Calu3 (cell line): ENCODE measurements at places on chromosomes 5 and 9.

GRCh38 chr9:116736399-116737151, 49.5 kb downstream of the TRIM32 start:
- no peaks in the 10 kb centered on the region for H3K36me3 ChIP-seq
- H3K4me1 ChIP-seq = peaks cover 8% of the 10 kb centered on the region
- no peak overlapping the region for H3K4me3 ChIP-seq
- H3K27ac ChIP-seq = no peak overlapping the region
- no peaks in the 10 kb centered on the region for H3K27me3 ChIP-seq

DNA sequence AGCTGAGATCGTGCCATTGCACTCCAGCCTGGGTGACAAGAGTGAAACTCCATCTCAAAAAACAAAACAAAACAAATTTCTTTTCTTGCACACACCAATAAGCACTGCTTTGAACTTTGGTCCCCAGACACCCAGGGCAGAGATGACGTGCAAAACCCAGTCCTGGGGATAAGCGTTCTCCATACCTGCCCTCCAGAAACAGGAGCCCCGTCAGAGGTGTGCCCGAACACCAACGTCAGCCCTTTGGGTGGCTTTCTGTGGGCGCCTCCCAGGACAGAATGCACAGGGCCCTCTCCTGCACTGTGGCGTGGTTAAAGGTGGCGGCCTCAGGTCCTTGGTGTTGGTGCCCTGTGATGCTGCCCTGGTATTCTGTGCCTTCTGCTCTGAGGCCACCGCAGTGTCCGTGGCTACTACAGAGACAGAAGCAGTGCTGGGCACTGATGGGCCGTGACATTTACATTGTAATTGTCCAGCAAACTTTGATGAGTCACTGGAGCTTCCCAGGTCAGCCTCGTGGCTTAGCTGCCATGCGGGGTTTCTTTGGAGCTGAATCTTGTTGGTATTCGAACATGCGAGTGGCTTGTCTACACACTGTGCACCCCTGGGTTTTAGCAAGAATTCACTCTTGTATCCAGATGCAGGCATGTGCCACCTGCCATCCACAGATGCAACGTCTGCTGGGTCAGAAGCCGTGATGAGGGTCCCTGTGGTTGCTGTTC, 9.8 kb downstream of the PPP1R26 start:
- DNase-seq = no peak
- H3K4me1 ChIP-seq = no peaks in the 10 kb centered on the region
- no peaks in the 10 kb centered on the region for H3K27me3 ChIP-seq

- DNase-seq = peak; percentile 36
- H3K4me1 ChIP-seq = peaks cover 37% of the 10 kb centered on the region
- H3K4me3 ChIP-seq = peak overlapping the region; percentile 66
- H3K27ac ChIP-seq = peak overlapping the region; percentile 95
- no peaks in the 10 kb centered on the region for H3K27me3 ChIP-seq
These were observed 94.4 kb upstream of the IFNE start for GRCh38 chr9:21576331-21577189.

- H3K27me3 ChIP-seq = no peaks in the 10 kb centered on the region
- peaks cover 8% of the 10 kb centered on the region for H3K36me3 ChIP-seq
- DNase-seq = no peak
- H3K4me1 ChIP-seq = peaks cover 11% of the 10 kb centered on the region
These were observed 1.8 kb downstream of the RALGDS start for GRCh38 chr9:133119103-133119845.

DNA sequence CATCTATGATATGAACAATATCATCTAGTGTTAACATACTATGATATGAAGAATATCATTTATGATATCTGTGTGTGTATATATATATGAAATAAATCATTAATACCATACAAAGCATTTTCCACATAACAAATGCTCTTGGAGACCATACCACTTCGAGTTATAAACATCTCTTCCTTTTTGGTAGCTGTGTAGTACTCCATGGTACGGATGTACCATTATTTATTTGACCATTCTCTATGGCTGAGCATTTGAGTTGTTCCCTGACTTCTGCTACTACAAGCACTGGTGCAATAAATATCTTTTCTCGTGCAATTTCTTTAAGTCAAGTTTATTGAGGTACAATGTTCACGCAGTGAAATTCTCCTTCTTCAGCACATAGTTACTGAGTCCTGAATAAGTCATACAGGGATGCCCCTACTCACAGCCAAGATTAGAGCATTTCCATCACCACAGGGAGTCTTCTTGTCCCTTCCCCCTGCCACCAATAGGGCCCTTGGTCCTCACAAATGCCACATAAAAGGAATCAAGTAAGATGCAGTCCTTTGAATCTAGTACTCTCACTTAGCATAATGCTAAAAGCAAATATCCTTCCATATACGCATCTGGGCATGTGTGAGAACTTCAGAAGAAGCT, 75.2 kb upstream of the SLC25A48 start:
- no peak for DNase-seq
- H3K4me1 ChIP-seq = no peaks in the 10 kb centered on the region

DNA sequence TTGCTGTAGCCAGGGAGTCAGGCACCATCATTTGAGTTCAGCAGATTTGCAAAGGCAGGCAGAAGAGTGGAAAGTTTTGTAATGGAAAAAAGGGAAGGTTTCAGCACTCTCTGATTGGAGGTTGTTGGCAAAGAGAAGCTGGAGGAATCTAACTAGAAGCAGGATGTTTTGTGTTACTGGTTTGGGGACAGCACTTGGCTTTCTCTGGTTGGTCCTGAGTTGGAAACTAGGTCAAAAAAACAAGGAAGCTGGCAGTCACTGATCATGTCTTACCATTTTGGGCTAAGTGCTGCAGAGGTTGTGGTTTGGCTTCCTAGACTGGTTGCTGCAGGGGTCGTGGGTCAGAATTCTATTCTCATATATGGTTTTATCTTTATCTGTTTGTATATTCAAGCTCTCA, 189.8 kb downstream of the DRD1 start:
- H3K27me3 ChIP-seq = no peaks in the 10 kb centered on the region
- H3K4me1 ChIP-seq = no peaks in the 10 kb centered on the region
- H3K27ac ChIP-seq = no peak overlapping the region
- DNase-seq = no peak
- H3K36me3 ChIP-seq = no peaks in the 10 kb centered on the region

- no peak overlapping the region for H3K4me3 ChIP-seq
- H3K36me3 ChIP-seq = no peaks in the 10 kb centered on the region
- H3K4me1 ChIP-seq = peaks cover 1% of the 10 kb centered on the region
These were observed 18.3 kb upstream of the IGFBPL1 start for GRCh38 chr9:38442473-38443096.

DNA sequence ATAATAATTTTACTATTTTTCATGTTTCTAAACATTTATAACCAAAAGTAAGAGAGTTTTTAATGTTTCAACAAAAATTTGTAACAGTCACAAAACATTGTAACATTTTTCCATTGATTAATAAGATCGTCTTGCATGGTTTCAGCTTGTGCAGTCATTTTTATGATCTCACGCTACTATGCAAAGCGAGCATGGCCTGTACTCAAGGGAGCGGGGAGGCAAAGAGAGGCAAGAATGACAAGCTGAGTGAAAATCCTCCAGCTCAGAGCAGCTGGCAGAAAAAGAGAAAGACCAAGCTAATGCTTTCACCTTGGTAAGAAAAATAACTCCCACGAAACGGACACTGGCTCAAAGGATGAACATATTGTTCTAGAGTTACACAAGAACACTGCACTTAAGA, 90.0 kb upstream of the SV2C start:
- H3K27me3 ChIP-seq = peaks cover 68% of the 10 kb centered on the region
- H3K4me1 ChIP-seq = no peaks in the 10 kb centered on the region
- H3K27ac ChIP-seq = no peak overlapping the region
- H3K4me3 ChIP-seq = no peak overlapping the region
- H3K36me3 ChIP-seq = no peaks in the 10 kb centered on the region

GRCh38 chr5:177403102-177403791, 2.8 kb upstream of the PFN3 start:
- peak; percentile 44 for DNase-seq
- peak overlapping the region; percentile 67 for H3K27ac ChIP-seq
- peaks cover 9% of the 10 kb centered on the region for H3K4me1 ChIP-seq
- peak overlapping the region; percentile 77 for H3K4me3 ChIP-seq
- H3K27me3 ChIP-seq = no peaks in the 10 kb centered on the region

GRCh38 chr5:42396111-42396510, 27.1 kb upstream of the GHR start:
- no peaks in the 10 kb centered on the region for H3K36me3 ChIP-seq
- no peak overlapping the region for H3K27ac ChIP-seq
- H3K4me3 ChIP-seq = no peak overlapping the region
- no peaks in the 10 kb centered on the region for H3K4me1 ChIP-seq
- peaks cover 16% of the 10 kb centered on the region for H3K27me3 ChIP-seq

GRCh38 chr5:12691330-12691729, 787.1 kb upstream of the CTNND2 start:
- no peak for DNase-seq
- H3K4me3 ChIP-seq = no peak overlapping the region
- no peaks in the 10 kb centered on the region for H3K36me3 ChIP-seq
- H3K27me3 ChIP-seq = no peaks in the 10 kb centered on the region

GRCh38 chr5:10140195-10140973, 109.3 kb downstream of the ATPSCKMT start:
- H3K36me3 ChIP-seq = no peaks in the 10 kb centered on the region
- H3K27me3 ChIP-seq = no peaks in the 10 kb centered on the region
- DNase-seq = peak; percentile 12
- no peaks in the 10 kb centered on the region for H3K4me1 ChIP-seq
- no peak overlapping the region for H3K27ac ChIP-seq

GRCh38 chr5:2135354-2135753, 252.6 kb upstream of the IRX4 start:
- DNase-seq = no peak
- no peak overlapping the region for H3K4me3 ChIP-seq
- H3K27me3 ChIP-seq = no peaks in the 10 kb centered on the region

GRCh38 chr5:37858250-37858649, 18.4 kb upstream of the GDNF start:
- H3K4me1 ChIP-seq = no peaks in the 10 kb centered on the region
- no peak overlapping the region for H3K27ac ChIP-seq
- H3K4me3 ChIP-seq = no peak overlapping the region
- no peak for DNase-seq
- H3K36me3 ChIP-seq = no peaks in the 10 kb centered on the region
- peaks cover 76% of the 10 kb centered on the region for H3K27me3 ChIP-seq

- H3K27ac ChIP-seq = no peak overlapping the region
- no peaks in the 10 kb centered on the region for H3K36me3 ChIP-seq
- no peak overlapping the region for H3K4me3 ChIP-seq
- DNase-seq = no peak
- H3K4me1 ChIP-seq = peaks cover 7% of the 10 kb centered on the region
These were observed 48.8 kb upstream of the EGFL7 start for GRCh38 chr9:136613824-136614371.

DNA sequence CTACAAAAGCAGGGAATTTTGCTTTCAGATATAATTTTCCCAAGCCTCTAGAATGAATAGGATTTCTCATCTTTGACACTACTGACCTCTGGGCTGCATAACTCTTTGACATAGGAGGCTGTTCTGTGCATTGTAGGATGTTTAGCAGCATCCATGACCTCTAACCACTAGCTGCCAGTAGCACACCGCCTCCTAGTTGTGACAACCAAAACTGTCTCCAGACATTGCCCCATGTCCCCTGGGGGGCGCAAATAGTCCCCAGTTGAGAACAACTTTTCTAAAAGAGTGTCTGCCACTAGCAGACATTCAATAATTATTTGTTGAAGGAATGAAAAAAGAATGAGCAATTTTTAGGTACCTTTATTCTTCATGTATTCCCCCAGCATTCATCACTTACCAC, 51.8 kb downstream of the POU4F3 start:
- peak; percentile 16 for DNase-seq
- no peaks in the 10 kb centered on the region for H3K36me3 ChIP-seq
- H3K27ac ChIP-seq = no peak overlapping the region
- no peak overlapping the region for H3K4me3 ChIP-seq
- peaks cover 19% of the 10 kb centered on the region for H3K27me3 ChIP-seq

DNA sequence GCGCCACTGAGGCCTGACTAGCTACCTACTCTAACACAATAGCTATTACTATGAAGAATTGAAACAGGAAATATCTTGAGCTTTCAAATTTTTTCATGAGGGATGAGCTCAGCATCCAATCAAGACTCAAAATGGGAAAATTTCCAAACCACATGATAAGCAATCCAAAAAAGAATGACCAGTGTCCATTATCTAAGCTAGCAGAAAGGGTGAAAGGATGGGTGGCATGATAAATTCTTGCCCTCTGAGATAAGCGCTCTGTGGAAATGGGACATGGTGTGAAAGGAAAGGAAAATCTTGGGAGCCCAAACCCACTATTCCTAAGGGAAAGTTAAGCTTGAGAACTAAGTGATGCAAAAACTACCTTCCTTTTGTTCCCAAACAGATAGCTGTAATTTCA, 170.2 kb upstream of the NREP start:
- H3K4me1 ChIP-seq = peaks cover 8% of the 10 kb centered on the region
- no peak overlapping the region for H3K27ac ChIP-seq
- no peaks in the 10 kb centered on the region for H3K27me3 ChIP-seq
- H3K36me3 ChIP-seq = no peaks in the 10 kb centered on the region
- no peak overlapping the region for H3K4me3 ChIP-seq

DNA sequence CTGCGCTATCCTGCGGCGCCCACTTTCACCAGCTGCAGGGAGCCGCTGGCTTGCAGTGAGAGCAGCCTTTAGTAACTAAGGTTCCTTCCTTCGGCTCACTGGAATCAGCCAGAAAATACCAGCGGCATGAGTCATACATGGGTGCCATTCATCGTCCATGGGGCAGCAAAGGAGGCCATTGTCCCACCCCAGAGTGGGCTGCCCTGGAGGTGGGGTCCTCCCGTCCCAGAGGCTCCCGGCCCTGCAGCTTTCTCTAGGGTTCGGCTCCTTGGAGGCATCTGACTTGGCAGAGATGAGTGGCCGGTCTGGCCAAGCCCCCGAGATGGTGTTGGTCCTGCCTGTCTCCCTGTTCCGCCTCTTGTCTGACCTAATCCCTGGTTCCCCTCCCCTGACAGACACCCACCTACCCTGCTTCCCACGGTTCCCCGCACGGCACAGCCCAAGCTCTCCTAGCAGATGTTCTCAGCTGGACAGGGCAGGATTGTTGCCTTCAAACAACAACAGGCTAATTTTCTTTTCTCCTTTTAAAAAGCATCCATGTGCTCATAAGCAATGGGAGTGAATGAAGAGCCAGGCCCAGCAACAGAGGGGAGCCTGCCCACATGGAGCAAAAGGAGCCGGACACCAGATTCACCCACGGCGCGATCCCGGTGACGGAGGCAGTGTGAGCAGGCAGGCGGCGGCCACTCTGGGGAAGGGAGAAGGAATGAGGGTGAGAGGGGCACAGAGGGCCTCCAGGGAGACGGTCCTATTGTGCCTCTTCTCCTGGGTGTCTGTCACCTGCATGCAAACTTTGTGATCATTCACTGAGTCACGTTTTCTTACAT, 97.0 kb upstream of the COL5A1 start:
- H3K27me3 ChIP-seq = peaks cover 5% of the 10 kb centered on the region
- peak; percentile 36 for DNase-seq
- H3K27ac ChIP-seq = no peak overlapping the region

DNA sequence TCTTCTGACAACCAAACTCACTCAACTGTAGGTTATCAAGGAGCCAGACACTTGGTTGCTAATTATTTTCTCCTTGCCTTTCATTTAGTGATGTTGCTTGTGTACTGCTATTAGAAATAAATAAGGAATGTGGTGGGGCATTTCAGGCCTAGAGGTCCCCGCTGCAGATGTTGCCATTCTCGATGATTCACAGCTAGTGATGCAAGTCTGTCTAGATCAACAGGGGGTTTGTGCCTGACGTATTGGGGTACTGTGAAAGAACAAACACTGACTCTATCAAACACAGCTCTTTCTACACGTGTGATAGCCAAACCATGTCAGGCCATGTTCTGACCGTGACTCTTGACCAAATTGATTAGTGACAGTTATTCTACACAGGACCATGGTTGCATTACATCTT, 144.7 kb downstream of the OSTF1 start:
- peaks cover 27% of the 10 kb centered on the region for H3K4me1 ChIP-seq
- no peak overlapping the region for H3K4me3 ChIP-seq
- peaks cover 5% of the 10 kb centered on the region for H3K36me3 ChIP-seq

GRCh38 chr9:80074439-80074838, 502.7 kb downstream of the TLE4 start:
- no peaks in the 10 kb centered on the region for H3K4me1 ChIP-seq
- H3K27me3 ChIP-seq = no peaks in the 10 kb centered on the region
- no peak overlapping the region for H3K4me3 ChIP-seq
- no peaks in the 10 kb centered on the region for H3K36me3 ChIP-seq
- no peak for DNase-seq
